ENCODE measurements at places on chromosomes 1 and 21.

GRCh38 chr21:45631540-45631939 is 12.0 kb upstream of the PCBP3 start:
- DNase-seq = no peak

- DNase-seq = no peak
Observed at GRCh38 chr1:100462326-100463025, 75.5 kb upstream of the GPR88 start.

GRCh38 chr1:232145768-232146167 is 484.2 kb downstream of the SIPA1L2 start:
- no peak for DNase-seq

DNA sequence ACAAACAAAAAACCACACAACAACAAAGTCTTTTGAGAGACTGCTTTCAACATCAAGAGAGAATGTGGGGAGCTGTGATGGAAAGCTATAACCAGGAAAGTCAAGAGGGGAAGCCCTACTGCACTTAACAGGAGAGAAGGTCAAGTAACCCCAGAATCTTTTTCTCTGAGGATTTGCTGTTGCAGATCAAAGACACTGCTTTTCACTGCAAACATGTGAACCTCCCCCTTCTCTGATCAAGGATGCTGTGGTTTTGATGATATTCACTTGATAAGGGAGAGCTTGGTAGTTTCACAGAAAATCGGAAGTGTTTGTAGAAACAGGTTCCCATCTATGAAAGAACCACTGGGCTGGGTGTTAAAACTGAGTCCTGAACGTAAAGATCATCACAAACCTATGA is 4.8 kb downstream of the ETV3 start:
- no peak for DNase-seq

GRCh38 chr1:23019863-23020625 is 776 bp downstream of the KDM1A start:
- peak; percentile 5 for DNase-seq

Measured in pulmonary artery endothelial cell (primary cell).